ENCODE measurements at places on chromosomes 1 and 21.

- no peak for DNase-seq
These were observed 10.7 kb upstream of the RGS16 start for GRCh38 chr1:182614796-182615454.

GRCh38 chr21:37489553-37489952, 123.0 kb downstream of the DYRK1A start:
- DNase-seq: no peak

DNA sequence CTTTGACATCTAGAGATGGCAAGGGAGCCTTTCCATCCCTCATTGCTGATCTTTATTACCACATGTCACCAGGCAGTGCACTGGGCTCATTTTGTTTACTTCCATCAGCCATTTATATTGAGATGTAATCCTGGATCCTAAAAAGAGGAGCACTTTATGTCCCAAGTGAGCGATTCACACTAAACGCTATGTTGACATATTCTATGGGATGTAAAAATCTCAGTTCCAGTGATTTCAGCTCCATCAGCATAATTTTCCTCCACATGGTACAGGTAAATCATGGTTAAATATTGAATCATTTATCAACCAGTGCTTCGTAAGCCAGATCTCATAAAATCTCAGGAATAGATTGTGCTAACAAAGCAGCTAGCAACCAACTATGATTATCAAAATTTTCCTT, 634.8 kb upstream of the PLXNA2 start:
- no peak for DNase-seq

- no peak for DNase-seq
These were observed 3.4 kb downstream of the SLC26A9 start for GRCh38 chr1:205939690-205940330.

- DNase-seq: no peak
These were observed 92.1 kb upstream of the EDN2 start for GRCh38 chr1:41576620-41577019.

DNA sequence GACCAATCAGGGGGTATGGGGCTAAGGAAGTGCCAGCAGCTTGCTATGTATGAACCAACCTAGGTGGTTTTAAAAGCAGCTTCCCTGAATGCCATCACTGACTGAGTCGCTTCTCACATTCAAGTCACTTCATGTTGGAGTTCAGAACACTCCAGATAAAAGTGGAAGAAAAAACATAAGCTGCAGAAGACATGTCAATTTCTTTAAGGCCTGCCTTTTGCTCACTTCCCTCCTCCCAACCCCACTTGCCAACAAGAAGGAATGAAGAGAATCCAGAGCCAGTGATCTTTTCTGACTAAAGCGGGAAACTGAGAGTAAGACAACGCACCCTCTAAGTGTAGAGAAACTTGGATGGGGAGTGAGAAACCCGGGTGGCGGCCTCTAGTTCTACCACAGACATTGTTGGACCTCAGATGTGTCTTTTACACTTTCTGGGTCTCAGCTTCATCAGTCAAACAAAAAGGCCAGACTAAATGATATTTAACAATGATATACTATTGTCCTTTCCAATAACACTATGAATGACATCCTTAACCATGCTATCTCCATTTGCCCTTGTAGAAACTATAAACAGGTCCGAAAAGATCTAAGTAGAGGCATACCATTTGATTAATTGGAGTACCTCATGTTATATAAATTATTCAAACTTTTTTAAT, 54.1 kb downstream of the LUZP1 start:
- no peak for DNase-seq

DNA sequence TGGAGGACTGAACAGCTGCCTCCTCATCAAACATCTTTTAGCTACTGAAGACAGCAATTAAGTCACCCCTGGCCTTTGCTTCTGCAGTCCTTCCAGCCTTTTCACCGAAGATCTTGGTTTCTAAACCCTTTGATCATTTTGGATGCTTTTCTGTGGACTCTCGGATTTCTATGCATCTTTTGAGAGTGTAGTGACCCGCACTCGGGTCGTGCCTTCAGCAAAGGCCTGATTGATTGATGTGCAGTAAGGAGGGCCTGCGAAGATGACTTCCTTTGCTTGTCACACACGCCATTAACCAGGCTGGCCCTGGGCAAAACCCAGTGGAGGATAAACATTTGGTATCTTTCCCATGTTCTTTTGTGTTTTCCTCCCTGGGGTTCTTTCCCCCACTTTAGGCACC, 157.5 kb upstream of the CD34 start:
- no peak for DNase-seq

DNA sequence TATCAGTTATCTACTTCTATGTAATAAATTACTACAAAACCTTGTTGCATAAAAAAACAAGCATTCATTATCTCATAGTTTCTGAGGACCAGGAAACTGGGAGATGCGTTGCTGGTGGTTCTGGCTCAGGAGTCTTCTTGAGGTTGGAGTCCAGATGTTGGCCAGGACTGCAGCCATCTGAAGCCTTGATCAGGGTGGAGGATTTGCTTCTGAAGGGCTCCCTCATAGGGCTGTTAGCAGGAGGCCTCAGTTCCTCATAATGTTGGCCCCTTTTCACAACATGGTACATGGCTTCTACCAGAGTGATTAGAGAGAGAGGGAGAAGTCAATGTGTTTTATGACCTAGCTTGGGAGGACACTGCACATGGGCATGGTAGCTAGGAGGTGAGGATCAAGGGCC, 137.4 kb downstream of the CNIH3 start:
- DNase-seq: no peak

DNA sequence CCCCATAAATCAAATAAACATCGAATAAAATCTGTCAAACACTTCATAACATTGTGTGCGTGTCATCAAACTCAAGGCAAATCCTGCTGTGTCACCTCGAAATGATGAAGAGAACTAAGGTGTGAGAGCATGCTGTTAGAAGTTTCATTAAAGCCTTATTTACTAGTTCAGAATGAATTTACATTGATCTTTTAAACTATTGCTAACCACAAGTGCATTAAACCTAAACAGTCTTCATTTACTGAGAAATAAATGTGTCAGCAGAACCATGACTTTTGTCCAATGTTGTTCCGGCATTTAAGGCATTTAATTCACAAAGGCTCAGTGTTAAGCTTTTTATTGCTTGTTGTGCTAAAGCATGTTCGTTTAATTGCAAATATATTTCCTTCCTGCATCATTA, 474.4 kb downstream of the SETD4 start:
- DNase-seq: no peak

DNA sequence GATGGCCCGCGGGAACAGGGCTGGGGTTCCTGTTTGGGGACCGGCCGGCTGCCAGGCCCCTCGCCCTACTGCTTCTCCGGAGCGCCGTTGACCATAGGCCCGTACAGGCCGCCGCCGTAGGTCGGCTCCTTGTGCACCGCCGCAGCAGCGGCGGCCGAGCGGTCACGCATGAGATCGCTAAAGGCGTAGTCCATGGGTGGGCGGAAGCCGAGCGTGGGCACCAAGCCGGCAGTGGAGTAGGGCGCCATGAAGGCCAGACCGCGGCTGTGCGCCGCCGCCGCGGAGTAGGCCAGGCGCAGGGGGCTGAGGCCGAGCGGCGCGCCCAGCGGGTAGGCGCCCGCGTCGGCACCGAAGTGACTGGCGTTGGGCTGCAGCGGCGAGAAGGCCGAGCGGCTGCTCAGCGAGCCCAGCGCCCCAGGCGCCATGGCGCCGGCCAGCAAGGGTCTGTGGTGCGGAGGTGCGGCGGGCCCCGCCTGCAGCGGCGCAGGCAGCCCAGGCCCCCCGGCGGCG, 4.6 kb downstream of the DMRTA2 start:
- DNase-seq: no peak

DNA sequence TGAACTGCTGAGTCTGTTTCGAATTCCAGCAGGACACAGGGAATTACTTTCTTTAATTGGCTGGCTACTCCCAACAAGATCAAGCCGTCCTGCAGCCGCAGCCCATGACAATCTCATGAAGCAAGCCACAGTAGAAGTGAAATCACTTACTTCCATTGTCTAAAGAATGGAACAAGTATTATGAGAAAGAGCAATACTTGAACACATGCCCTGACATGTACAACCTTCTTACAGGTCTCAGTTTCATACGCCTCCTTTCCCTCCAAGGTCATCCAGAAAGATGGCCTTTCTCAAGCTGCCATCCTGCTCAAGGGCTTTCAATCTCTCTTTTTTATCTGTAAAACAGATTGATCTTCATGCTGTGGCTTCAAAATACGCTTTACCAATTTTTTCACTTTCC, 85.1 kb downstream of the PCSK9 start:
- DNase-seq: no peak

DNA sequence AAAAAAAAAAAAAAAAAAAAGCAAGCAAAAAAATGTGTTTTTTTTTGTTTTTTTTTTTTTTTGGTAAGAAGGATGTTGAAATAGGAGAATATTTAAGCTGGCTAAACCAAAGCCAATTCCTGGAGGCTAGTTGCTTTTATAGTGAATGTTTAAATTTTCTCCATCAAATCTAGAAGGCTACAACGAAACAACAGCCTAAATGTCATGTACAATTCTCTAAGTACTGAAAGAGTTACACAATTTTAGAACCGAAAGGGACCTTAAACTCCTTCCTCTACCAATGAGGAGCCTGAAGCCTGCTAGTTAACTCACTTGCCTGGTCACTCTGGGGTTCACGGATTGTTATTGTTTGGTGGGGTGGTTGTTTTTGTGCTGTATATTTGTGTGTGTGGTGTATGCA, 3.5 kb downstream of the WLS start:
- DNase-seq: no peak

DNA sequence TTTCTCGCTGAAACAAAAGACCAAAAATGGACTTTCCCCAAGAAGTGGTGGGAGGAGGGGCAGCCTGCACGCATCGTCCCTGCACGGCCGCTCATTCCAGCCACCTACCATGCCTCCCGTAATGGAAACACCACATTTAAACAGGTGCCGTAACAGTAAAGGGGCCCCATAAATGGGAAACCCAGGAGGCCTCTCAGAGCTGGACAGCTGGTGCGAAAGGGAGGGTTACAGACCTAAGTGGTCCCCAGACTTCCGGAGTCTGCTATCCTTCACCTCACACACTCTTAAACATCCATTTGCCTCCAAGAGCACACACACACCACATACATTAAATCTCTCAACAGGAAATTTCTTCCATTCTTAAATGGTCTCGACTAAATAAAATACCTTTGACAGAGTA, 120.7 kb upstream of the SOD1 start:
- no peak for DNase-seq

- no peak for DNase-seq
These were observed 7.5 kb downstream of the MYOC start for GRCh38 chr1:171644805-171645483.

All from stimulated activated CD8-positive, alpha-beta memory T cell treated with anti-CD3 and anti-CD28 coated beads, Interleukin-15, amount 100 ng/mL, for 24 hours (primary cell).